ENCODE measurements at places on chromosomes 7 and 10.

DNA sequence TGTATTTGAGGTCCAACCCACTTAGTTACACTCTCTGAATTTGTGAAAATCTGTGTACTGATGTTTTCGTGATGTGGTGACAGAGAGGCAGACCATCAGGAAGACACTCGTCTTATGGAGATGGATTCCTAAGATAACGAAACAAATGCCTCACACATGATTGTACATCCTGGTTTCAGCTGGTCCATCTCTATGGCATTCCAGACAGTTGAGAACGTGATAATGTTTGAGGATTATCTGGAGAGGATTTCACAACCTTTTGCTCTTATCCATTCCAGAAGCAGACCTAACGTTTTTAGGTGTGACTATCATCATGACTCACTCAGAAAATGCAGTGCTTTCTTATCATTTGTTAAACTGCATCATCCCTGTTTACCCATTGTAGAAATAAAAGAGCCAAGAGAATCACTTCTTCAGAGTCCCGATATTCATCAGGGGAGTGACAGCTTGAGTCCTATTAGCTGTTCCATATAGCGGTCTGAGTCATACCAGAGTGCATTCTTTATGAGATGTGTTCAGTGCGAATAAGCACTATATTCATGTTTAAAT, 74.5 kb downstream of the BMPER start:
- DNase-seq, result peak; percentile 82

DNA sequence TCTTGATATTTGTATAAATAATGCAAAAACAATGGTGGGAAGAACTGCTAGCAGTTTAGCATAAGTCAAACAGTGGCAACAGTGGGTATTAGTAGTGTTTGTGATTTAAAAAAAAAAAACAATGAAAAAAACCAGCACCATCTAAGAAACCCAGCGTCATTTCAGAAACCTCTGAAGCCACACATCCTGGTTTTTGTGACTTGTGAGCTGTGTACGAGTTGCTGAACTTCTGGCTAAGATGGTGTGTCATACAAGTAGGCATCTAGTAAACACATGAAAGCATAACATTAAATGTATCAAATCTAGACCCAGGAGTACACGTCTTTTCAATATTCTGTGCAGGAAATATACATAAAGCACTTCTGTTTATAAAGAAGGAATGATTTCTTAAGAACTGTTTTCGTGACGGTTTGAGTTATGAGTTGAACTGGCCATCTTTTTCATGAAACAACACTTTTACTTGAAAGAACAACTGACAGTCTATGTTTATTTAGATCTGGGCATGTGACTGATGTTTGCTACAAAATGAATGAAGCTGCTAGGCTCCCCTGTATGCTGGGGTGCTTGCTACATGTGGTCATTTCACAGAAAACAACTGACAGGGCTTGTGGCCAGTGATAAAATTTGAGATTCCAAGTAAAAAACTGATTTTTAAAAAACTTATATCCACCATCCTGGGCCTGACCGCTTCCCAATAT, 143.5 kb downstream of the PIP4K2A start:
- DNase-seq, result no peak

GRCh38 chr7:133491846-133492652, 239.2 kb downstream of the EXOC4 start:
- no peak for DNase-seq

DNA sequence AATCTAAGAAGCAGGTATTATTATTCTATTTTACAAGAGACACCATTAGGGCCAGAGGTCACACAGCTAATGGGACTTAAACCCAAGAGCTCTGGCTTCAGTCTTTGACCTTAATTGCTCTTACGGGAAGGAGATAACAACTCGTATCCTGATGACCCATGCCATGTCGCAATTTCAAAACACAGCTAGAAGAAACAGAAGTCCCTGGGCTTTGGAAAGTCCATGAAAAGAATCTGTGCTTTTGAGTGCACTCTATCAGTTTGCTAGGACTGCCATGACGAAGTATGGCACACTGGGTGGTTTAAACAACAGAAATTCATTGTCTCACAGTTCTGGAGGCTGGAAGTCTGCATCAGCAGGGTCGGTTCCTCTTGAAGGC, 247.8 kb upstream of the AOAH start:
- no peak for DNase-seq

GRCh38 chr10:132096863-132097478, 31.2 kb downstream of the JAKMIP3 start:
- DNase-seq, result no peak

DNA sequence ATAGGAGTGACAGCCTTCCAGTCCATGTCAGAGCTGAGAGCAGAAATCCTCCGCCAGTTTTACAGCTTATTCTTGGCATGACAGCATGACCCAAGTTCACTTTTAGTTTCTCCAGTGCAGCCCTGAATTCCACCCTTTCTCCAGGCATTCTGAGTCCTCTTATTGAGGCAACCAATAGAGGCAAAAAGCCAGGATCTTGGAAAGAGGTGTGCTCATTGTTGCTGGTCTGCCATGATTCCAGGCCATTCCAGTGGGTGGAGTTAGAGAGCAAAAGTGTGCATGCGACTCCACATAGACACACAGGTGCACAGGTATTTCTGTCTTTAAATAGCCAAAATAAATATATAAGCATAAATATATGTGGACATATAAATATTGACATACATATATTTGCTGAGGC, 224.7 kb upstream of the ADARB2 start:
- no peak for DNase-seq

GRCh38 chr10:11147722-11148121, 130.1 kb downstream of the CELF2 start:
- DNase-seq, result no peak

- no peak for DNase-seq
Observed at GRCh38 chr7:73969991-73970390, 58.0 kb upstream of the ELN start.

DNA sequence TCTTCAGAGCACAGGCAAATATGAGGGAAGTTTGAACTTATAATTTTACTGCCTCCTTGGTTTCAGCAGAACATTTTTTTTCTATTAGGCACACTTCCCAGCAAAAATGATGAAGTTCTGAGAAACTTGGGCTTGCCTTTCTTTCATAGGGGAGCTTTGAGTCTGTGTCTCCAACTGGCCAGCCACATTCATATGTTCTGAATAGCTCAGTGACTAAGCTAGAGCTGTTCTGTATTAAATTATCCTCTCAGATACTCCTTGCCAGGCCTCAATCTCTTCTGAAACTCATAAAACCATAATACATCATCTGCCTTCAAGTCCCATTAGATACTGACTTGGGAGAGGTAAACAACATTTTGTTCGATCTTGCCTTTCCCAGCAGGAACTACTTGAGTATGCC, 476.5 kb downstream of the GPAM start:
- no peak for DNase-seq

- DNase-seq, result no peak
Observed at GRCh38 chr7:45202625-45203024, 45.0 kb downstream of the RAMP3 start.

- no peak for DNase-seq
Observed at GRCh38 chr10:92880917-92881316, 32.6 kb downstream of the EXOC6 start.

GRCh38 chr7:25240896-25241295, 12.6 kb upstream of the NPVF start:
- DNase-seq, result no peak

- no peak for DNase-seq
Observed at GRCh38 chr10:33807531-33808359, 473.3 kb upstream of the NRP1 start.

- DNase-seq, result peak; percentile 40
Observed at GRCh38 chr7:42010751-42011150, 226.3 kb downstream of the GLI3 start.

GRCh38 chr7:128738570-128739047, 550 bp upstream of the CALU start:
- DNase-seq, result no peak

DNA sequence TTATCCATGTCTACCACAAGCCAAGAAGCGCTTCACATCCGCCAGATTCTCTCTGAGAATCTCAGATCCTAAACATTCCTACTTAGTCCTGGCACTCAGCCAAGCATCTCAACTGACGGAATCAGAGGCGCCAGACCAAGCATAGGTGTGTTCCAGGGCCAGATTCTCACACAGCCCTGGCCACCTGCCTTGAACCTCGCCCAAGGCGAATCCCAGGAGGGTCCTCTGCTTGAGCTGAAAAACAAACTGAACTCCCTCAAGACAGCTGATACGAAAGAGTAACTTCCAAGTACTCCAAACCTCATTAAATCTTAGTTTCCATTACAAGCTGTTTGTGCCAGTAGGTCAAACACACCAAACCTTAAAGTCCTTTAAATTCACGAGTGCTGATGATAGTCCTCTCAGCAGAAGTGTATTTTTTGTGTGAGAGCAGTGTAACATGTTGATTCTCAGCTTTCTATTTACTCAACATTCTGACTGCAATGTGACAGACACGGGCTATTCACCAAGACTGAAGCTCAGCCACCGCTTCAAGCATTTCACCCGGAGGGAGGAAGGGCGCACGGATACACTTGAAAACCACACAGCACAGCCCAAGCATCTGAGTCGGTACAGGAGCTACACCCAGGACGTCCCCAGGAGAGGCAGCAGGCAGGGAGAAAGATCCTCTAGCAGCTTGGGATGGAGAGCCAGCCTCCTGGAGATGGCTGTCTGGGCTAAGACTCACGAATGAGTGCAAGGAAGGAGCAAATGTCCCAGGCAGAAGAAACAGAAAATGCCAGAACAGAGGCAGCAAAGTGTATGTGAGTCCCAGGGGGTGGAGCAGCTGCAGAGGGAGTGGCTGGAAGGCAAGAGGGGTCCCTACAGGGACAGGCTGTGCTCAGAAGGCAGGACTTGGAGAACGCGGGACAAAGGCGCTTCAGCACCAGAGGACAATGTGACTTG, 6.0 kb downstream of the PARD3 start:
- peak; percentile 59 for DNase-seq

- DNase-seq, result no peak
Observed at GRCh38 chr7:2512713-2513112, 6.9 kb upstream of the LFNG start.

DNA sequence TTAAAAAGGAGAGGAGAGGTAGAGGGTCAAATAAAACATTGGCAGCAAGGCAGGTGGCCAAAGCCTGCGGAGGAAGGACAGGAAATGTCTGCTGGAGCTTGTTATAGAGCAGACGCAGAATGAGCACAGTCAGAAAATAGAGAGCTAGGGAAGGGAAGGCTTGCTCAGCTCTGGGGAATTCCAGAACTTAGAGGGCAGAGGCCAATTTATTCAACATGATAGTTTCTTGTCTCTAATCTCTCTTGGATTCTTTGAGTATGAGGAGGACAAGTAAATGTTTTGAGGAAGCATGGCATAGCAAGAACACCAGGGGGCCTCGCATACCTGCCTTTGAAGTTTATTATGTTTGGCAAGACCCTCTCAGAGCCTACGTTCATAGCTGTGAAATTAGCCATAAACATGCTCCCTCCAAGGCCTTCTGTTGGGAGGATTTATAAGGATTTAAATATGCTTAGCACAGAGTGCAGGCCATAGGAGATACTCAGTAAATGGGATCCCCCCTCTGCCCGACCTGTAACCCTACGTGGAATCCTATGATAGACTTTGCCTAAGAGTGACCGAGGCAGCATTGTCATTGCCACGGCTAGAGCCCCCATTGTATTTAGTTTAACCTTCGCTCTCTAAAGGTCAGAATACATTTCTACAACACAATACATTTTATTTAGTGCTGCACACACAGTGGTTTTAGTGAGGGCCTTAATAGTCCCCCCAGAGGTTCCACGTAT, 293.9 kb downstream of the CCDC3 start:
- peak; percentile 89 for DNase-seq

DNA sequence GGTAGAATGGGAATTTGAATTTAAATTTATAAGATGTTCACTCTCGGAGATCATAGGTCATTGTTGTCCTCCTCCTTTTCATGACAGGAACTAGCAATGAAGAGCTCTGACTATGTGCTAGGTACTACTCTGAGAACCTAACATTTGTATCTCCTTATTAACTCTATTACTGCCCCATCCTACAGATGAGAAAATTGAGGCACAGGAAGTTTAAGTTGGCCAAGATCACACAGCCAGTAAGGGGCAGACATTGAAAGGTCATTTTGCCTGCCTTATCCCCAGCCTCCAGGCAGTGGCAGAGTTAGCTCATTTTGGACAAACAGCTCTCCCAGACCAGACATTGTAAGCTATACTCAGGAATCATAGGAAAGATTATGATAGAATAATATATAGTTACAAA, 6.0 kb downstream of the SRGN start:
- DNase-seq, result no peak

DNA sequence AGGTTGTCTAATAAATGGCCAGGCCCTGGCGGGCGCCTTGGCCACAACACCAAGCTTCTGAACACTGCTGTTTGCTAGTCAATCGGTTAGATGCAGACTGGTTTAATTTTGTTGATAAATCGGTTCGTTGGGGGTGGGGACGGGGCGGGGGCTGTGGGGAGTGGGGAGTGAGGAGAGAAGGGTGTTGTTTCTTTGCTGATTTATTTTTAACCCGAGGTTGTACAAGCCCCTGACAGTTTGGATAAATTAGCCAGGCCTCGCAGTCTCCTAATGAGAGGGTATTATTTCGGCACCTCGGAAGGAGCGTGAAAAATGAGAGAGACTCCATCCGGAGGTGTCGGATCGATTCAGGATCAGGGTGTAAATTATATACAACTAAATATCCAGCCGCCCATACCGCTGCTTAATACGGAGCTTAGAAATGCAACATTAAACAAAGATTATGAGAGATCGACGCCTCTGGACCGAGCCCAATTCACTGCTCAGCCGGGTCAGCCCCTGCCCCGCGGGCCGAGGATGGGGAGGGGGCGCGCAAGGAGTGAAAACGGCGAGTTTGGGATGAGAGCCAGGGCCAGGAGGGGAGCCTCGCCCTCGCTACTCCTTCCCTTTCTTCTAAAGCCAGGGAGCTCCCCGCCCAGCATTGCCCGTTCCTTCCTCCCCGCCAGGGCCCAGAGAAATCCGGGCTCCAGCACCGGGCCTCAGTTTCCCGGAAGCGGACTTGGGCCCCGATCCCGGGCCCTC, 8.0 kb downstream of the UNCX start:
- DNase-seq, result no peak

DNA sequence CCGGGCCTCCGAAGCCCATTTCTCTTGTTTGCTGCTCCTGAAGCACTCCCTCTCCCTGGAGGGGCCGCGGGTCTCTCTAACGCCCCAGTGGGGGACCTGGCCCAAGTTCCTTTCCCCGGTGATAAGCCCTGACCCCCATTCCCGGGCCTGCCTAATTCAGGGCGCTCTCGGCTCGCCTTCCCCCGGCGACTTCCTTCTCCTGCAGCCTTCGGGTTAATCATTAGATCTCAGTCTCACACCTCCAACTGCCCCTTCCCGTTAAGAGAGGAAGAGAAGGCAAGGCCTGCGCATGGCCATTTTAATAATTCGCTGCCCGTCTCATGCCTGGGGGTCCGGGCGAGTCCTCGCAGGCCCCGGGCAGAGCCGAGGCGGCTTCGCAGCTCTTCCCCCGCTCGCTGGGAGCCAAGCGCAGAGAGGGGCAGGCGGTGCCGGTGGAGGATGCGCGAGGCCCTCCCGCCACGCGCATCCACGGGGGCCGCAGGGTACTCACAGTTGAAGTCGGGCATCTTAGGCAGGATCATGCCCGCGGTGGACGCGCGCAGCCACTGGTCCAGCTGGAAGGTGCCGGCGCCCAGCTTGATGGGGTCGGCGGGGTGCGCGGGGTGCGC, 1.2 kb downstream of the MNX1 start:
- no peak for DNase-seq

GRCh38 chr7:21542891-21543527, at the start of gene DNAH11:
TSS of gene DNAH11 (plus strand) at chr7:21543039. CDS start at chr7:21543246, 207 bp downstream.
- peak; percentile 21 for DNase-seq
